ENCODE measurements at places on chromosomes 4 and X.

DNA sequence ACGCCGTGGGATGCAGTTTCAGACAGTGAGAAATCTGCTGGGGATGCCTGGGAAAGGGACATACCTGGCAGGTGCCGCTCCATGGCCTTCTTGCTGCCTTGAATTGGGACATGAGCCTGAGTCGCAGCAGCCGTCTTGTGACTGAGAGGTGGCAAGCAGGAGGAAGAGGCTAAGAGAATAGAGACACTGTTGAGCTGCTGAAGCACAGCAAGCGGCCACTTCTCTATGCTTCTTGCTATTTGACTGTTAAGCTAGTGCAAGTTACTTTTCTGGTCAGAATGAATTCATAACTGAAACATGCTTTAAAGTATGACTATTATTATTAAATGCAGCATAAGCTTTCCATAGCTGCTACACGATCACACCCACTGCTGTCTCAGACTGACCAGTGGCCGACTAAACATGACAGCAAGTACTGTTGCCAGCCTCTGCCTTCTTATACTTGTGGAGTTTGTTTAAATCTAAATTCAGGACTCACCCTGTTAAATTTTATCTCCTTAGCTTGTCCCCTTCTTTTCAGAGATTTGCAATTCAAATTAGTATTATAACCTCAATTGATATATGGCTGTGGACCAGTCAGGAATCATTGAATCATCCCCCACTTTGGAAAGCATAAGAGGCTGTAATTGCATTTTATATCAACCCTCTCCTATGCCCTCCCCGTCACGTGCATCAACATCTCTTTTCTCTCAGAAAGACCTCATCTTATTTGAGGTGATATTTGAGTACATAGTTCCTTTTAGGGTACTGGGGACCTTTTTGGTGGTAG lies 24.8 kb upstream of the ACSL1 start:
- DNase-seq = no peak

DNA sequence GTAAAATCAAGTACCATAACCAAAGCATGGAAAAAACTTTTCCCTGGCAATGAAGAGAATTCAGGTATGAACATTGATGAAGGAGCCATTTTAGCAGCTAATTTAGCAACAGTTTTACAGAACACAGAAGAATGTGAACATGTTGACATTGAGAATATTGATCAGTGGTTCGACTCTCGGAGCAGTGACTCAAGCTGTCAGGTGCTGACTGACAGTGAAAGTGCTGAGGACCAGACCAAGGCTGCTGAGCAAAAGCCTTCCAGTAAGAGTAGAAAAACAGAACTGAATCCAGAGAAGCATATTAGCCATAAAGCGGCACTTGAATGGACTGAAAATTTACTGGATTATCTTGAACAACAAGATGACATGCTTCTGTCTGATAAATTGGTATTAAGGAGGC lies 2.8 kb downstream of the TIGD2 start:
- no peak for DNase-seq

GRCh38 chr4:109211671-109212070 lies 90.8 kb downstream of the COL25A1 start:
- DNase-seq = no peak

GRCh38 chr4:145418739-145419138 lies 62.9 kb upstream of the SMAD1 start:
- DNase-seq = no peak

All from NCI-H146 (cell line).